Stimulated activated CD8-positive, alpha-beta memory T cell treated with anti-CD3 and anti-CD28 coated beads, Interleukin-4, amount 100 ng/mL, for 1 hour (primary cell): ENCODE measurements at places on chromosomes 7 and 10.

GRCh38 chr10:132281915-132282666, 25.7 kb downstream of the STK32C start:
- no peak for DNase-seq

GRCh38 chr7:3950249-3950648, 649.2 kb downstream of the SDK1 start:
- no peak for DNase-seq

DNA sequence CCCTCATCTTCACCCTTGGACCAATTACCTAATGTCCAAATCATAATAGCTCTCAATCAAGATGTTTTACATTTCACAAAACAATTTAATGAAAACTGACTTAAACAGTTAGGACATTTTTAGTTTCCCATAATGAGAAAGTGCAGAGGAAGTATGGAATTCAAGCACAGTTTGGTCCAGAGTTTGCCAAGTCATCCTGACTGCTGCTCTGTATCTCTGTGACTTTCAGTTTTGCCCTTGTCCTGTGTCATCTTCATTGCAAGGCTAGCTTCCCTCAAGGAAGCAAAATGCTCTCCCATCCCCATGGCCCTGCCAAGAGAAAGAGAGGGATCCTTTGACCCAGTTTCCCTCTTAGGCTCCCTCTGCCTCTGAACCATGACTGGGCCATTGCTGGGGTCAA, 7.9 kb upstream of the PLEKHS1 start:
- DNase-seq: no peak

GRCh38 chr10:79264942-79265341, 82.3 kb upstream of the PPIF start:
- no peak for DNase-seq

DNA sequence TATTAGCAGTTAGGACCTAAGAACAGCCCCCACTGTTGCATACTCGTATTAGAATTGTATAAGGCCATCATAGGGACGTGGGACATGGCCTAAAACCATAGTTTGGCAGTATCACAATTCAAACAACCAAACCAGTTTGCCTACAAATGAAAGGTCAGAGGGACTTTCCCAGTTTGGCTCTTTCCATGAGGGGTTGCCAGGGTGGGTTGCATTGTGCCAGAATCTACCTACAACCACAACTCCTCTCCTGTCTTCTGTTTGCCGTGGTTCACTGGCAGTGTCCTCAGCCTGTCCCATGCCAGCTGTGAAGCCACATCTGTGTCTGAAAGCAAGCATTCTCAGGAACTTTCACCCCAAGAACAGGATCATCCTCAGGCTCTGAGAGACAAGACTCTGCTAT, 44.5 kb downstream of the PIK3AP1 start:
- DNase-seq: no peak

DNA sequence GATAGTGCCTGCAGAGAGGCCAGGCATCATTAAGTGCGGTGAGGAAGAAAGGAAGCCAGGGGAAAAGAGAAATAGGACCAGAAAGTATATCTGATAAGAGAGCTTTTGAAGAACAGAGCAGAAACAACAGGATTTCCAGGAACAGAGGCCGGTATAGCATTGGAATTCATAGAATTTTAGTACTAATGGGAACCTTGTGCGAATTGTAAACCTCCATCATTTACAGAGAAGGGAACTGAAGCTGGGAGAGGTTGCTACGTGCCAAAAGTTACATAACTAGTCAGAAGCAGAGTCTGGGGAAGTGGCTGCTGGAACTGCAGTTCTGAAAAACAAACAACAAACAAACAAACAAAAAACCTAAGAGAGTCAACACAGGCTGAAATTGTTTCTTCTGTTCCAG, 5.4 kb upstream of the ZMYND11 start:
- DNase-seq: no peak
